Putamen (tissue), 1 donor: ENCODE measurements at places on chromosomes 7 and 10.

- DNase-seq = no peak
These were observed 78.7 kb downstream of the GATA3 start for GRCh38 chr10:8133146-8133545.

DNA sequence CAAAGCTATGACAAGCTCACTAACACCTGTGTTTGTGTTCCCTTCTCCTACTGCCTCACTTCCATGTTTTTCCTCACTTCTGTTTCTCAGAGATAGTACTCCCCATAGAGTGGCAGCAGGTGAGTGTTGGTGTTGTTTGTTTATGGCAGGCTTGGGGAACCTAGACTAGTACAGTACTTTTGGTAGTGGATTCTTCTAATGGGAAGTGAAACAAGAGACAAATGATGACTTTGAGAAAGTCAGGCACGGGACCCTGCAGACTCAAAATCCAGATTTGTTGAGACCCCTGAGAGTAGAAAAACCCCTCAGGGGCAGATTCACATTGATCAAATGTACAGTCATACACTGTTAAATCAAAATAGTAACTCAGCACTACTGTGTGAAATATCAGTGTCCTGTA is 6.4 kb upstream of the CFAP69 start:
- DNase-seq = no peak

DNA sequence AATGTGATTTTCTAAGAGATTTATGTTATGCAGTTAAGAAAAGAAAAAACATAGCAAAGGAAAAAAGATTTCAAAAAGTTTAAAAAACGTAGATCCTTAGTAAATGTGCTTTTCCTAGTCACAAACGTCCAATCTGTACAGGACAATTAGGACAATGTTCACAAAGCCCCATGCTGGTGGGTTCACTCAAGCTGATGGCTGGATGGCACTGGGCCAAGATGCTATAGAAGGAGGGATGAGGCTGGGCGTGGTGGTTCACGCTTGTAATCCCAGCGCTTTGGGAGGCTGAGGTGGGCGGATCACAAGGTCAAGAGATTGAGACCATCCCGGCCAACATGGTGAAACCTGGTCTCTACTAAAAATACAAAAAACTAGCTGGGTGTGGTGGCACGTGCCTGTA is 22.1 kb downstream of the SVIL start:
- DNase-seq = no peak

GRCh38 chr10:10527861-10528562 is 489.7 kb upstream of the CELF2 start:
- DNase-seq = no peak

- DNase-seq = no peak
These were observed 18.7 kb downstream of the COL17A1 start for GRCh38 chr10:104066945-104067344.

- DNase-seq = peak; percentile 47
These were observed 57.8 kb upstream of the WIPF3 start for GRCh38 chr7:29748286-29749099.

DNA sequence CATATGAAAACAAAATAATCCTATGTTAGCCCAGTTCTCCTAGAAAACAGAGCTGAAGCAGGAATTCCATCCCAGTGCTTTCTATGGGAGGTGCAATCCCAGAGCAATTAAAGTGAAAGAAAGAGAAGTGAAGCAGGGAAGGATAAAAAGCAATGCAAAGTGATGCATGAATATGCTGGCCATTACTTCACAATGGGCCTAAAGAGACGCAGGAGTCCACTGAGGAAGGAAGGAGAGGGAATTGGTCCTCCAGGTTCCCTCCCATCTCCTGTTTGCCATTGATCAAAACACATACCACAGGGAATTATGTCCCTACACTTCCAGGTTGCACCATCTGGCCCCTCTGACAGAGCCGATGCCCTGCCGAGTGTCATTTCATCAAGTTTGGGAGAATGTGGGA is 392.2 kb upstream of the NFE2L3 start:
- DNase-seq = no peak

DNA sequence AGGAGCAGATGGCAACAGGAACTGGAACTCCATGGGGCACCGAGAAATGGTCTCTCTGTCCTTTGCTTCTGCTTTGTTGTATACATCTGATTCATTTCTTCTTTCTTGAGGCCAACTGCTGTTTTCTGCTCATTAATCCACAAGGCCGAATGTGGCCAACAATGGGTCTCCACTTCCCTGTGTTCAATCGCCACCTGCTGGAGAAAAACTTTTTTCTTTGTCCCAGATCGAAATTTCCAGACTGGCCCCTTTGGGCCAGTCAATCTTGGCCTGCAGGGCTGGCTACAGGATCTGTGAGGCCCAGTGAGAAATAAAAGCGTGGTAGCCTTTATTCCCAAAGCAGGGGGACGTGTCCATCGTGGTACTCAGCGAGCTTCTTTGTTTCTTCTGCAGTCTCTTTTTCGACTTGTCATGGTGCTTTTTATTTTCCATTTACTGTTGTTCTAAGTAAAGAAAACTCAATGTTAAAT is 58.8 kb downstream of the PARP12 start:
- DNase-seq = no peak

GRCh38 chr10:17841050-17841449 is 31.9 kb downstream of the MRC1 start:
- no peak for DNase-seq

DNA sequence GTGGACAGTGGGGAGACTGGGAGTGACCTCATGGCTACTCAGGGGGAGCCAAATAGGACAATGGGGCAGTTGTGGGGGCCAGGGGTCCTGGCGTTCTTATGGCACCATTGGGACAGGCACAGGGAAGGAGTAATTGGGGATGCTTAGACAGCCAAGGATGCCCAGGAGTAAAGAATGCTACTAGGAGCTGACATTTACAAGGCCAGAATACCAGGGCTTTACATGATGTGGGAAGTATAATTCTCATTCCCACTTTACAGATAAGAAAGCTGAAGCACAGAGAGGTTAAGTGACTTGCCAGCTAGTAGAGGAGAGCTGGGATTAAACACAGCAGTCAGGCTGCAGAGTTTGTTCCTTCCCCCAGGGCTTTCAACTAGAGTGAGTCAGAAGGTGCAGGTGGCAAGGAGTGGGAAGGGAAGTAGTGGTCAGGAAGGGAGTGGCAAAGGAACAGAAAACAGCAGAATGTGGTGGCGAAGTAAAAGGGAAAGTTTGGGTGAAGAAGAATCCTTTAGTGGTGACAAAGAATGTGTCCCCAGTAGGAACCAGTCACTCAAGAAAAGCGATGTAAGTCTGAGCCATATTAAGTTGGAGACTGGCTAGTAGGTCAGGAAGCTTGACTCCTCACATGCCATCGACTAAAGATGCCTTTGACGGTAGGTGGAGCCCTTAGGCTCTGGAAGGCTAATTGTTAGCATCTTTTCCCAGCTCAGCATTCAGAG is 32.8 kb downstream of the CPVL start:
- no peak for DNase-seq

DNA sequence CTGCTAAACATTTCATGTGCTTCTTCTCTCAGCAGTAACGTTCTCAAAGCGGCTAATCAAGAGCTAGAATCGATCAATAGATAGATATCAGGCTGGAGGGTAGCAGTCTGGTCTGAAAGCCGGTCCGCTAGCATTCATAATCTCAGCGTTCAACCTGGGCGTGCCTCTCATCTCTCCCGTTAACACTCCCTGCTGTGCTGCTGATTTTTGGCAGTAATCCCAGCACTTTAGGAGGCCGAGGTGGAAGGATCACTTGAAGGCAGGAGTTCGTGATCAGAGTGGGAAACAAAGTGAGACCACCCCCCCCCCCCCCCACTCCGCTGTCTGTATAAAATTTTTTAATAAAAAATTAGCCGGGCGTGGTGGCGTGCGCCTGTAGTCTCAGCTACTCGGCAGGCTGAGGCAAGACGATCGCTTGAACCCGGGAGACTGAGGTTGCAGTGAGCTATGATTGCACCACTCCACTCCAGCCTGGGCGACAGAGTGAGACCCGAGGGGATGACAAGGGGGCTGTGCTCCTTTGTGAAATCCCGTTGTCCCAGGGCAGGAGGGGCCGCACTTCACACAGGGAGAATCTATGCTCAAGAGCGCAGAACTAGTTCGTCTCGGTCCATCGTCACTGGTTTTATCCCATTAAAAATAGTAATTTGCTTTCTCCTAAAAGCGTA is 624 bp upstream of the CEP55 start:
- peak; percentile 10 for DNase-seq

DNA sequence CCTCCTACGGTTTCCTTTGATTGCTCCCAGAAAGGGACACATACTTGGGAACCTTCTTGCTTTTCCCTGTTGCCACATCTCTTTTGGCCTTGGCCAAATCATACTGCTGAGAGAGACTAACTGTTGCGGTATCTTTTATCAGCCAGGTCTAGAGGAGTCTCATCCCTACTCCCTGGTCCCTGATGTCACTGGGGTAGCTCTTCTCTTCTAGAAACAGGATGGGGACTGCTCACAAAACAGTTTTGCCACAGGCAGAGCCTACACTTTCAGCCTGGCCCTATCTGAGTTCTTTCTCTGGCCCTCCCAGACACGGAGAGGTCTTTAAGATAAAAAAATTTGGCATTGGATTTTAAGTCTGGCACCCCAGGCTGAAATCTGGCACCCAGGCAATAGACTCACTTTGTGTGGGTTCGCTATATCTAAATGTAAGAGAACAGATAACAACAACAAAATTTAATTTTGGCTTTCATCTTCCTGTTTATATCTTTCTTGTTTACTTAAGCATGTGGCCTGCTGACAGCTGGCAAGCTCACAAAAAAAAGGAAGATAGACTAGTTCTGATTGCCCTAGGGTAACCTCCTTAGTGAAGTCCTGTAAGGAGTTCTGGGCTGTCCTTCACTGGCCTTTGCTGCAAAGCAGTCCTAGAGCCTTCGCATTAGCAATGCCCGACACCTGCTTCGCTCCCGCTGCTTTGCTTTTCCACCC is 228.3 kb upstream of the NPVF start:
- peak; percentile 10 for DNase-seq

GRCh38 chr10:76161301-76161582 is 729.8 kb downstream of the LRMDA start:
- DNase-seq = no peak

GRCh38 chr7:258476-259190 is 31.3 kb upstream of the FOXL3 start:
- no peak for DNase-seq

- DNase-seq = peak; percentile 96
These were observed at the start of gene UBE2H for GRCh38 chr7:129952653-129953560. Gene UBE2H, minus strand, starts transcription at chr7:129952960. Its CDS starts 405 bp downstream, at chr7:129952555.

DNA sequence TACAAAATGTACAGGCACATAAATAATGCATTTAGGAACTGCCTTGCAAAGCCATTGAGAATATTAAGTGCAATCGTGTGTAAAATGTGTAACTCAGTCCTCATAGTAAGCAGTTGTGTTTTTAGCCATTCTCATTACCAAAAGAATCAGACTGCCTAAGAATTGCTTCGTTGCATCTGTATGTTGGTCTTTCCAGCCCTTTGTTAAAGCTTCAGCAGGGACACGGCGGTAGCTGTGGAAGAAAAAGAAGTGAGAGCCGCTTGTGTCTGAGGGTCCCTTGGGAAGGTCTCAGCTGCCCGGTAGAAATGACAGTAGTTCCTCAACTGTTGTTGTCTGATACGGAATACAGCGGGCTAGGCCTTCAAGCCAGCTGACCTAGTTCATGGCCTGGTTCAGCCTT is 22.8 kb upstream of the ACSL5 start:
- DNase-seq = no peak

- no peak for DNase-seq
These were observed 14.2 kb upstream of the POR start for GRCh38 chr7:75900617-75901315.

GRCh38 chr7:74254858-74255379 is 720 bp upstream of the RFC2 start:
- DNase-seq = no peak

DNA sequence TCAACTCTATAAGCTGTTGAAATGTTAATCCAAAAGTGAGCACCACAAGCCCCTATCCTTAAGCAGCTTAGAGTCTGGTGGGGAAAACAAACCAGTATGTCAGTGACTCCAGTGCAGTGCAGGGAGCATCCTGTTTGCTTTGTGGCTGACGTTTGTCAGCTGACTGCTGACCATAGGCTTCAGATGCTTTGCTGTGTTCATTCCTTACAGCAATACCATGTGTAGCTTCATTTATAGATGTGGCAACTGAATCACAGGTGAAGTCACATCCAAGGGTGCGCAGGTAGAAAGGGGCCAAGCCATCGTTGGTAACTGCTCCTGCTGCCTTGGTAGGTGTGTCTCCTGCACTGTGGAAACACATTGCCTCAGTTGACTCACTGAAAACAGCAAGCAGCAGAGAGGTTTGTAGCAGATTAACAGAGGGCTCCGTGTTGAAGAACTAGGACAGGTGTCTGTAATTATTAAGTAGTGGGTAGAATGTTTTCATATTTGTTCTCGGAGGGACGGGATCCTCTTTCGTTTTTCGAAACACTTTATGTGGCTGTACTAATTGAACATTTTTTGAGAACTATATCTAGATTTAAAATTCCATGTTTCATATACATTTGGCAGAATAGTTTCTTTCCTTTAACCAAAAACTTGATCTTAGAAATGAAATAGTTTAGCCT is 2.0 kb downstream of the INSIG1 start:
- no peak for DNase-seq

DNA sequence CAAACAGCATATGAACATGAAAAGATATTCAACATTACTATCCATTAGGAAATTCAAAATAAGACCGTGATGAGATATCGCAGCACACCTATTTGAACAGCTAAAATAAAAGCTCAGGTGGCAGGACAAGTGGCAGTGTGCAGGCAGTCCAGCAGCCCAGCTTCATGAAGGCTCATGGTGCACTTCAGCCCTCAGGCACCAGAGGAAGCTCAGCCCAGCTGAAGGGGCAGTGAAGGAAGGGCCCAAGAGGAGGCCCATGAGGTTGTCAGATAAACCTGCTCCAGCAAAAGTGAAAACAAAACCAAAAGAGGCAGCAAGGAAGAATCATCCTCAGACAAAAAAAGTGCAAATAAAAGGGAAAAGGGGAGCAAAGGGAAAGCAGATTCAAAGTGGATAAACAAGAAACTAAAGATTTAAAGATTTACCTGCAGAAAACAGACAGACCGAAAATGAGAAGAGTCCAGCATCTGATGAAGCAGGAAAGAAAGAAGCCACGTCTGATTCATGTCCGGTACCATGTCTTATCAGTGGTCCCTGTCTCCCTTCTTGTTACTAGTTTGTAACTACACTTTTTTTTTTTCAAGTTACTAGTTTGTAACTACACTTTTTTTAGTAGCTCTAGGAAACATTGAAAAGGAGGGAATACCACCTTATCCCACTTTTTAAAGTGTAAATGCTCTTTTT is 15.0 kb upstream of the FAM24B start:
- no peak for DNase-seq

GRCh38 chr10:20521186-20521585 is 375.9 kb downstream of the NEBL start:
- DNase-seq = no peak

- no peak for DNase-seq
These were observed 50.7 kb downstream of the HSPA12A start for GRCh38 chr10:116691635-116692034.

GRCh38 chr7:6831018-6831725 is 5.1 kb upstream of the CCZ1B start:
- no peak for DNase-seq

DNA sequence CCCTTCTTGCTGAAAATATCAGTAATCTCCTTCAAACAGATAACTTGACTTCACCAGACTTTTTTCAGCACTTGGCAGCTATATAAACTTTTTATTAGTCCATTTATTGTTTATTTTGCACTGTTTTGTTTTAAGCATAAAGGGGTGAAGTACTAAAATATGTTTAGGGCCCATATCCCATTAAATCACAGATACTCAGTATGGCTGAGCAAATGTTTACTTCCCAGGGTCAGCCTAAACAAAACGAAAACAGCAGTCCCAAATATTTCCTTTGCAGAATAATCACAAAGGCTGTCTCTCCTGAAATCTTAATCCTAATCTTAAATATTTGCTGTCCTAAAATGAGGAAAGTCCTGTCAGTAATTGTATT is 649.6 kb downstream of the TNS3 start:
- no peak for DNase-seq
